ENCODE measurements at places on chromosomes 6 and 20.

DNA sequence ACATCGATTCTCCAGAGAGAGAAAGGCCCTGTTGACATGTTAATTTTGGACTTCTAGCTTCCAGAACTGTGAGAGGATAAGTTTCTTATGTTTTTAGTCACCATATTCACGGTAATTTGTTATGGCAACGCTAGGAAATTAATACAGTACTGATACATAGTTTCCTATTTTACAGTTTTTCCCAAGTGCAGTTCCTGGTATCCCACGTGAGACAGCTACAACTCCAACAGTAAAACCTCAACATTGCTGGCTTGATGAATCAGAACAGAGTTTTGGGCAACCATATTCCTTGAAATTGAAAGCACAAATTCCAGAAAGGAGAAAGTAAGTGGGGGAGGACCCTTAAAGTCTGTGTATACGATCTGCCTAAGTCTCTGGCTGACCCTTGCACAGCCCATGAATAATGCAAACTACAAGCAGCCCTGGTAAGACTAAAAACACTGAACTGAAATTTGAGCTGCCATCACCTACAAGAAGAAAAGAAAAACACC lies 505.1 kb upstream of the NRSN1 start:
- H3K4me3 ChIP-seq: no peak overlapping the region
- no peaks in the 10 kb centered on the region for H3K27me3 ChIP-seq
- H3K4me1 ChIP-seq: peaks cover 1% of the 10 kb centered on the region
- H3K27ac ChIP-seq: no peak overlapping the region

DNA sequence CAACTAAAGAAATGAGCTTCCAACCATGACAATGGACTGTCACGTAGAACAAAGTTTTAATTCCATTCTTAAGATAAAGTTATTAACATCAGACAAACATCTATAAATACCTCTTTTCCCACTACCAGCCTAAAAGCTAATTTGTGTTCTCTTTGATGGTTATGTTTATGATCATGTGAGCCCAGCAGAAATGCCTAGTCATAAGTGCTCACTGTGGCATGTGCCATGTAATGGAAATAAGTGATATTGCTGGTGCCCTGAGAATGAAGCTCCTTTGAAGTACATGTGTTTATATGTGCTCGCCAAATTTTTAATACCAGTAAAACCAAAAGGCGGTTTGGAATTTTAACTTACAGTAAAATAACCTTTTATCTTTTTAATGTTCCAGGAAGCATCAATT lies 205.8 kb downstream of the ISM1 start:
- no peaks in the 10 kb centered on the region for H3K27me3 ChIP-seq
- H3K4me1 ChIP-seq: no peaks in the 10 kb centered on the region
- H3K27ac ChIP-seq: no peak overlapping the region
- H3K4me3 ChIP-seq: no peak overlapping the region

DNA sequence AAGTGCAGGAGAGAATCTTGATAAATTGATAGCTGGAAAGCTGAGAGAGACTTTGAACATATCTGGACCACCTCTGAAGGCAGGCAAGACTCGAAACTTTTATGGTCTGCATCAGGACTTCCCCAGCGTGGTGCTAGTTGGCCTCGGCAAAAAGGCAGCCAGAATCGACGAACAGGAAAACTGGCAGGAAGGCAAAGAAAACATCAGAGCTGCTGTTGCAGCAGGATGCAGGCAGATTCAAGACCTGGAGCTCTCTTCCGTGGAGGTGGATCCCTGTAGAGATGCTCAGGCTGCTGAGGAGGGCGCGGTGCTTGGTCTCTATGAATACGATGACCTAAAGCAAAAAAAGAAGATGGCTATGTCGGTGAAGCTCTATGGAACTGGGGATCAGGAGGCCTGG lies 4.6 kb upstream of the CDKN1A start:
- H3K36me3 ChIP-seq: no peaks in the 10 kb centered on the region
- H3K27me3 ChIP-seq: peaks cover 2% of the 10 kb centered on the region
- no peak overlapping the region for H3K27ac ChIP-seq
- H3K4me3 ChIP-seq: no peak overlapping the region
- H3K4me1 ChIP-seq: peaks cover 5% of the 10 kb centered on the region
- no peak for DNase-seq

- H3K27me3 ChIP-seq: no peaks in the 10 kb centered on the region
- no peak overlapping the region for H3K27ac ChIP-seq
- H3K4me1 ChIP-seq: peaks cover 1% of the 10 kb centered on the region
- H3K4me3 ChIP-seq: no peak overlapping the region
- DNase-seq: no peak
- H3K36me3 ChIP-seq: no peaks in the 10 kb centered on the region
These were observed 440.8 kb downstream of the UTRN start for GRCh38 chr6:144725736-144726522.

GRCh38 chr6:82437701-82438100 lies 74.1 kb downstream of the TPBG start:
- no peaks in the 10 kb centered on the region for H3K27me3 ChIP-seq
- H3K36me3 ChIP-seq: no peaks in the 10 kb centered on the region
- no peak overlapping the region for H3K4me3 ChIP-seq
- H3K27ac ChIP-seq: no peak overlapping the region

- no peak for DNase-seq
- no peak overlapping the region for H3K4me3 ChIP-seq
- no peaks in the 10 kb centered on the region for H3K36me3 ChIP-seq
- no peak overlapping the region for H3K27ac ChIP-seq
- H3K4me1 ChIP-seq: no peaks in the 10 kb centered on the region
These were observed 43.0 kb upstream of the FRMD1 start for GRCh38 chr6:168122011-168122410.

DNA sequence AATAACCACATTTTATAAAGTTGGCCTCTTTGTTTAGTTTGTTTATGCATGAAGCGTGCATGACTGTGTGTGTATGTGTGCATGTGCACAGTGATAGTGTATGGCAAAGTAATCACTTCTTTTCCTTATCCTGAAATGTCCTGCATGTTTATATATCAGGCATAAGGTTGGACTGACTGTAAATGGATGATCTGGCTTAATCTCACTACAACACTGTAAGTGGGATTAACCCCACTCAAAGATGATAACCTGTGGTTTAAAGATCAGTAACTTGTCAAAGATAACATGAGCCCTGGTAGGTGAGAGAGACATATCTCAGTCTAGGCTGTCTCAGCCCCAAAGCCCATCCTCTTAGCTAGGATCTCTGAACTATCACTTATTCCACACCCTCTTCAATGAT lies 376.6 kb upstream of the TSHZ2 start:
- H3K27ac ChIP-seq: no peak overlapping the region
- DNase-seq: no peak
- H3K36me3 ChIP-seq: no peaks in the 10 kb centered on the region
- no peaks in the 10 kb centered on the region for H3K27me3 ChIP-seq
- no peak overlapping the region for H3K4me3 ChIP-seq

DNA sequence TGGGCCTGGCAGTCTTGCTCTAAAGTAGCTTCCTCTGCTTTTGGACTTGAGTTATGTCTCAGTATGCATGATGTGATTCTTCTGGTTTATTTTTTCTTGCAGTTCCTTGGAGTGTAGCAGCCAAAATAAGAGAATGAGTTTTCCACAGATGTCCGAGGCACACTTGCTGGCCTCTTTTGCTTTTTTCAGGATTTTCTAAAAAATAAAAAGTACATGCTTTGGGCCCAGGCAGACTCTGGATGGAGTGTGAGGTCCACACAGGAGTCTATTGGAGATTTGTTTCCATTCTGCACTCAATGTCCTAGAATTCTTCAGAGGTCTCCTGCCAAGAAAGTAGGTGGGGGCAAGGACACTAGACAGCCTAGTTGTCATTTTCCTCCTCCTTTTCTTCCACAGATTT lies 477.6 kb downstream of the EPM2A start:
- H3K4me3 ChIP-seq: no peak overlapping the region
- no peaks in the 10 kb centered on the region for H3K27me3 ChIP-seq
- DNase-seq: no peak
- H3K27ac ChIP-seq: no peak overlapping the region
- H3K36me3 ChIP-seq: no peaks in the 10 kb centered on the region

DNA sequence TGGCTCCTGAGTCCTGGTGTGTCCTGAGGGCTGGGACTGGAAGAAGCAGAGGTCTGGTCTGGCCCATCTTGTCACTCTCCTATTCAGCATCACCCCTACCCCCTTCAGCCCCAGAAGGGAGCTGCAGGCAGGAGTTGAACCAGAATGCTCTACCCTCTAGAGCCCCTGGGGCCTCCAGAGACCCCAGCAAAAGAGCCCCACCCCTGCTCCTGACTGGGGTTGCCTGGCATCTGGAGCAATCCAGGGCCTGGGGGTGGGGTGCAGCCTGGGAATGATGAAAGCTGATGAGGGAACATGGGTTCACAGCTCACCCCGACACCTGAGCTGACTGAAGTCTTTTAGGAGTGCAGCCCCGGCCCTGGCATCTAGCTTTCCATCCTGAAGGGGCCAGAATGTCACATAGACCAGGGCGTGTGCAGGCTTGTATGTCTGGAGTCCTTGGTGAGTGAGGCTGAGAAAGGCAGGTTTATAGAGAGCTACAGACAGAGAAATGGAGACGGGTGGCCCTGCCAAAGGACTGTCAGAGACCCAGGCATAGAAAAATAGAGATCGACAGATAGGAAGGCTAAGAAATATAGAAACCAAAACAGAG lies 12.2 kb downstream of the FGD2 start:
- no peak for DNase-seq
- H3K27me3 ChIP-seq: no peaks in the 10 kb centered on the region
- no peak overlapping the region for H3K4me3 ChIP-seq
- no peak overlapping the region for H3K27ac ChIP-seq
- H3K4me1 ChIP-seq: peaks cover 2% of the 10 kb centered on the region

GRCh38 chr20:46222521-46223007 lies 85.7 kb downstream of the CDH22 start:
- no peaks in the 10 kb centered on the region for H3K36me3 ChIP-seq
- no peaks in the 10 kb centered on the region for H3K27me3 ChIP-seq
- H3K4me1 ChIP-seq: peaks cover 15% of the 10 kb centered on the region
- DNase-seq: no peak
- H3K4me3 ChIP-seq: no peak overlapping the region

DNA sequence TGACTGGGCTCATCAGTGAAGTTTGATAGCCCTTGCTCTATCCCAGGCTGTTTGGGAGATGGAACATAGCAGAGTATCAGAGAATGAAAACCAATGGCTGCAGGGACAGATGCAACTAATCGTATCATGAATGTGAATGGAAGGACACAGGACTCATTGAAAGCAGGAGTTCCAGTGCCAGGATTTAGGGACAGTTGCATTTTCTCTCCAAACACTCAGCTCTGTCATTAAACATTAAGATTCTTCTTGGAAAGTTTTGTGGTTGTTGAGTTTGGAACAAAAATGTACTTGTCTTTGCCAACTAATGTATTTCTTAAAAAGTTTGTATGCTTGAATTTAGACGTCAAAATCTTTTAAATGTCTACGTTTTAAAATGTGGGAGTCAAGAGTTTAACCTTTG lies 31.0 kb upstream of the GSTA5 start:
- no peaks in the 10 kb centered on the region for H3K4me1 ChIP-seq
- no peaks in the 10 kb centered on the region for H3K27me3 ChIP-seq
- no peak overlapping the region for H3K27ac ChIP-seq
- H3K4me3 ChIP-seq: no peak overlapping the region
- no peak for DNase-seq
- no peaks in the 10 kb centered on the region for H3K36me3 ChIP-seq

- DNase-seq: no peak
- no peaks in the 10 kb centered on the region for H3K27me3 ChIP-seq
- peaks cover 4% of the 10 kb centered on the region for H3K4me1 ChIP-seq
- no peaks in the 10 kb centered on the region for H3K36me3 ChIP-seq
- H3K4me3 ChIP-seq: no peak overlapping the region
- H3K27ac ChIP-seq: no peak overlapping the region
These were observed 61.2 kb downstream of the TNFAIP3 start for GRCh38 chr6:137928286-137928685.

DNA sequence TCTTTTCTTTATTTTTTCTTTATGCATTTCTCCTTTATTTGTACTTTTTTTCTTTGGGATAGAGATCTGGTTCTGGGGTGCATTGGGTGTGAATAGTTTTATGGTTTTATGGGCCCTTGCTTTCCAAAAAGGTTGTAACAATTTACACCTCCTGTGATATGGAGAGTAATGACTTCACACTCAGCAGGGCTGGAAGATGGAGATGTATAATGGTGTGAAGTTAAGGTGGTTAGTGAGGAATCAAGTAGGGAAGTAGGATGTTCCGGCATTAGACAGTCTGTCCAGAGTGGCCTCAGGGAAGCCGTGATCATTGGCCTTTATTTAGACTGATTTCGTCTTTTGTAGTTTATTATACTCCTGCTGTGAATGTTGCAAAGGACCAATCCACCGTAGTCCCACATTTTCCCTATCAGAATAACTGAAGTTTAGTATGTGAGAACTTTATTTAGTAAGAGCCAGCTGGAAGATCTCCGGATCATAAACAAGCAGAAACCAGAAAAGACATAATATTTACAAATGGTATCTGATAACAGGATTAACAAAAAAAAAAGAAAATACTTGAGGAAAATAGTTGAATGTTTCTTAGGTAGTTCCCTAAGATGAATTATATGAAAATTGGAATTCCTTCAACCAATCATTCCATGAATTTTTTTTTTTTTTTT lies 255.5 kb downstream of the TBC1D7 start:
- H3K27me3 ChIP-seq: no peaks in the 10 kb centered on the region
- no peak overlapping the region for H3K27ac ChIP-seq
- no peaks in the 10 kb centered on the region for H3K4me1 ChIP-seq
- no peaks in the 10 kb centered on the region for H3K36me3 ChIP-seq

GRCh38 chr6:16163066-16163465 lies 34.2 kb downstream of the MYLIP start:
- no peaks in the 10 kb centered on the region for H3K27me3 ChIP-seq
- no peak overlapping the region for H3K4me3 ChIP-seq
- no peak overlapping the region for H3K27ac ChIP-seq
- no peak for DNase-seq

GRCh38 chr6:125966569-125966968 lies 10.0 kb downstream of the HINT3 start:
- H3K27me3 ChIP-seq: no peaks in the 10 kb centered on the region
- no peak for DNase-seq
- no peaks in the 10 kb centered on the region for H3K4me1 ChIP-seq
- H3K36me3 ChIP-seq: no peaks in the 10 kb centered on the region
- H3K27ac ChIP-seq: no peak overlapping the region
- no peak overlapping the region for H3K4me3 ChIP-seq

DNA sequence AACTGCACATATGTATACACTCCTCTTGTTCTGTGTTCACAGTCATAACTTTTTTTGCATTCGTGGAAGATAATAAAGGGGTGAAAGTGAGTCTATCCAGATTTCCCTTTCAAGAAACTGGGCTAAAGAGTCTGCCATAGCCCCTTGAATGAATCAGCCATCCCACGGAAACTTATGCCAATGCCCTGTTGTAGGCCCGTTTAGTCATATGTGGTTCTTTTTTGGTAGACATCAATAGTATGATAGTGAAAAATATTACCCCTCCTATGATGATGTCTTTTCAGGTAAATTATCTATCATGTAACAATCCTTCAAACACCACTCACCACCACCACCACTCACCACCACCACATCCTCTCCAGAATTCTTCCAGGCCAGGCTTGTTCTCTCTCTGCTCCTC lies 99.9 kb upstream of the MYLIP start:
- no peaks in the 10 kb centered on the region for H3K4me1 ChIP-seq
- H3K4me3 ChIP-seq: no peak overlapping the region
- no peaks in the 10 kb centered on the region for H3K36me3 ChIP-seq
- H3K27ac ChIP-seq: no peak overlapping the region
- DNase-seq: no peak
